ENCODE measurements at places on chromosomes 16 and 17. TPM values are rescaled to one million over a fixed set of nuclear protein-coding genes. Genes with fewer than 3 reads are reported as not detected.

Gene CHST6
- total RNA-seq, result 1.1 TPM

Gene DNASE1
- total RNA-seq, result 10.8 TPM

Gene SRSF1
- 267 TPM for total RNA-seq

Gene DHX58
- 3.4 TPM for total RNA-seq

Gene EVI2A
- 0.19 TPM for total RNA-seq

Gene CTDNEP1
- 38.5 TPM for total RNA-seq

Gene PRSS27
- 1.1 TPM for total RNA-seq

Gene KPNA2
- total RNA-seq, result 162 TPM

Gene PDILT
- total RNA-seq, result not detected

Gene ASGR2
- not detected for total RNA-seq

Gene C16orf74
- 34.3 TPM for total RNA-seq

Gene TBC1D3E
- not detected for total RNA-seq

Gene HNF1B
- total RNA-seq, result not detected

Gene VTN
- total RNA-seq, result not detected

Gene SEC14L5
- under 0.01 TPM for total RNA-seq

Gene CEMP1
- not detected for total RNA-seq

Gene CCL17
- total RNA-seq, result not detected

Gene TNFSF13
- total RNA-seq, result 1.3 TPM

Gene GAST
- not detected for total RNA-seq

Gene KRT36
- not detected for total RNA-seq

Gene TBC1D26
- total RNA-seq, result not detected

Gene HDAC5
- total RNA-seq, result 25.4 TPM

Gene SP2
- total RNA-seq, result 2.9 TPM
